ENCODE measurements at places on chromosomes 16 and 17.

- no peak for DNase-seq
These were observed 4.3 kb downstream of the SPPL2C start for GRCh38 chr17:45848868-45849535.

GRCh38 chr17:66025551-66025950, 166.4 kb downstream of the CEP112 start:
- no peak for DNase-seq

DNA sequence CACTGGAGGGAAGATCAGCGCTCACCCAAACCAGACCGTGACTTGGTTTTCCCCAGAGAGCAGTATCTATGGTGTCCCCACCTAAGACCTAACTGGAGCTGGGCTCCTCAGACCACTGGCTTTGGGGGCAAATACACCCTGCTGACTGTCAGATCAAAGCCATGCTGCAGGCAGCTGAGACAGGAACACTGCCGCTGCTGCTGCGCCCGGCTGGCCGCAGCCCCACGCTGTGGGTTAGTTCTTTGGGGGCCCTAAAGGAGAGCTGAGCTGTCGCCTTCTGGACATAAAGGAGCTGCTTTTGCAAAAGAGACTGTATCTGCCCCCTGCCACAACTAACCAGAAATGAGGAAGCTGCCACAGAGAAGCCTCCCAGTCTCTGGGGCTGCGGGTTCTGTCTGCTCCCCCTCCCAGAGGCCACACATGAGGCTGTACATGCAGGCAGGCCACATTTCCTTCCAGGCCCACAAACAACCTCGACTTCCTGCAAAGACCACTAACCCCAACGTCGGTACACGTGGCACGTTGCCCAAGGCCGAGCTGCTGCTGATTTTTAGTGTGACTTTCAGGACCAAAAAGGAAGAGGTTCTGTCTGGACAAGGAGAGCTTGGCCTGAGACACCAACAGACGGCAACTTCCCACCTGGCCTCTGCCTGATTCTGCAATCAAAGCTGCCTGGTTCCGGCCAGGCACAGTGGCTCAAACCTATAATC, 18.2 kb upstream of the ABR start:
- DNase-seq: peak; percentile 40

- DNase-seq: no peak
These were observed 425.1 kb downstream of the UTP18 start for GRCh38 chr17:51685287-51685909.

- no peak for DNase-seq
These were observed 90.5 kb downstream of the C16orf78 start for GRCh38 chr16:49464093-49464492.

DNA sequence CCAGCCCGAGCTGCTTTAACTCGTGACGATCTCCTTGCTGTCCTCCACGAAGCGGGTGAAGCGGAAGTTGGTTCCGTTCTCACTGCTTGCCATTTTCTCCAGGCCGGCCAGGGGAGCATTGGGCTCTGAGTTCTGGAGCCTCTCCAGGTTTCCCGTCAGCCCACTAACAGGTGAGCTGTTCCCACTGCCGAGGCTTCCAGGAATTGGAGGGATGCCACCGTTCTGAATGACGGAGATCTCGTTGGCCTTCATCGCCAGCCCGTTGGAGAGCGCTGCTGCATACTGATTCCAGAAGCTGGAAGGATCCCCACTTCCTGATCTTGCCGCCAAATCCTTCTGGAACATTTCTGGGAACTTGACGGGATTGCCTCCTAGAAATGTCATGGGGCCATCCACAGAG, 14.0 kb downstream of the SALL1 start:
- DNase-seq: no peak

DNA sequence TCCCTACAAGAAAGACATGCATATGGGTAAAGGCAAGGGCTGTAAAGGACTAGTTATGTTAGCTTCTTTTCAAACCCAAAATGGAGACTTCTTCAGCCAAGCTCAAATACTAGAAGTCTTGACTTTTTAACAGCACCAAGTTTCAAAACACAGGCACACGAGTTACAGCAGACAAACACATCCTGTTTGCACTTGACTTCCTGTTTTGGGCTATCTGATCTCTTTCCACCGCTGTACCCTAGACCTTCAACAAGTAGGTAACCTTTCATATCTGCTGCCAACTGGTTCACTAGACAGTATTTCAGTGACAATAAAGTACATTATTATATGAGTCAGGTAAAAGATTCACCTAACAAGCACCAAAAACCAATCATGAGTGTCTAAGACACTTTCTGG, 12.3 kb downstream of the RFFL start:
- peak; percentile 37 for DNase-seq

GRCh38 chr16:65457084-65457483, 335.2 kb upstream of the CDH11 start:
- no peak for DNase-seq

- DNase-seq: no peak
These were observed 5.4 kb upstream of the CNGB1 start for GRCh38 chr16:57976331-57976796.

- no peak for DNase-seq
These were observed 13.0 kb upstream of the LRRC75A start for GRCh38 chr17:16504984-16505383.

- no peak for DNase-seq
These were observed 174.4 kb upstream of the HS3ST3A1 start for GRCh38 chr17:13776027-13776551.

DNA sequence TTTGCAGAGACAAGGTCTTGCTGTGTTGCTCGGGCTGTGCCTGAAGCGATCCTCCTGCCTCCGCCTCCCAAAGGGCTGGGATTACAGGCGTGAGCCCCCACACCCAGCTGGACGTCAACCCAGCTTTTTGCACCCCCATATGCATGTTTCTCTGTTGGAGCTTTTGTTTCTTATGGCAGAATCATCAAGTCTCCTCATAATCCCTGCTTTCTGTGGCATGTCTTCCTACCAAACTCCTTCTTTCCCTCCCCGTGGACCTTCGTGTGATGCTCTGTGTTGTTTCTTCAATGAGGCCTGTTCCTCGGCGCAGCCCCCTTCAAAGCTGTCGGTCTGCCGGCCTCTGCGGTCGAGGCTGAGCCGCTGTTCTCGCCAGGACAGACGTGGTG, 71.6 kb downstream of the METRNL start:
- no peak for DNase-seq

DNA sequence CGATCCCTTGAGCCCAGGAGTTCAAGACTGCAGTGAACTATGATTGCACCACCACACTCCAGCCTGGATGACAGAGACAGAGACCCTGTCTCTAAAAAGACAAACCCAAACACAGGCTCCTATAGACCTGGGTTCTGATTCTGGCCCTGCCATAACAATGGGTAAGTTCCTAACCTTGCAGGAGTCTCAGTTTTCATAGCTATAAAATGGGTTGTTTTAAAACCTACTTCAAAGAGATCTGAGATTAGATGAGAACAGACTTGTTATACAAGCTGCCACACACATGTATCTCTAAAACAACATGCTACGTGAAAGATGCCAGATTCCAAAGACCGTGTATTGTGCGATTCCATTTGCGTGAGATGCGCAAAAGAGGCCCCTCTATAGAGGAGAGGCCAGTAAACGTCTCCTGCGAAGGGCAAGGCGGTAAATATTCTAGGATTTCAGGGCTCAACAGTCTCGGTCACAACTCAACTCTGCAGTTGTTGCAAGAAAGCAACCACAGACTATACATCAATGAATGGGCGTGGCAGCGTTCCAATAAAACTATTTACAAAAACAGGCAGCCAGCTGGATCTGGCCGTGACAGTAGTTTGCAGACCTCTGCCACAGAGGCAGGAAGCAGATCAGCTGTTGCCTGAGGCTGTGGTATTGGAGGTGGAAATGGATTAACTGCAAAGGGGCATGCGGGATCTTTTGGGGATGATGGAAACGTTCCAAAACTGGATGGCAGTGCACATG, 5.9 kb downstream of the CORO7 start:
- no peak for DNase-seq

DNA sequence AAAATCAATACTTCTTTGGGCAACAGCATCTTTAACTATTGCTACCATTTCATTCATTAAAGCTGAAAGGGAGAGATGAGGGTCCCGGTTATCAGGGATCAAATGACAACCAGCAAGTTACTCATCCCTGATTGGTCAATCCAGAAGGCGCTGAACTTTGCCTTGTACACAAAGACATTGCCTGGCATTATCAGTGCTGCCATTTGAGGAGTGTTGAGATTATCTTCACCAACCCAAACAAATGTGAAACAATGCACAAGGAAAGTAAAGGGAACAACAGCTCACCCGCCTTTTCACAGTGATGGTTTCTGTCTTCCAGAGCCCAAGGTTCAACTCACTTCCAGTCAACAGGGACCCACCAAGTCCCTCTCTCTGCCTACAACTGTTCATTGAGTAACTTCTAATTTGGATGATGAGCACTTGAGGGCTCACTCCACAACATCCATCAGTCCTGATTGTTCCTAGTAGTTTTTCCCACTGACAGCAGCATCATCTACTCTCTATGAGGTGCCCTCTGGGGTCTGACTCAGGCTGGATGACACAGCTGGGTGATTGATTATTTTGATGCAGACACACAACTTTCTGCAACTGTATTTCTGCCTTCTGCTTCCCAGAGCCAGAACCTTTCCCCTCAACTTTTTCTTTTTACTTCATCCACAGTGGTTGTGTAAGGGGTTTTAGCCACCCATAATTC, 32.0 kb downstream of the LYRM9 start:
- no peak for DNase-seq

DNA sequence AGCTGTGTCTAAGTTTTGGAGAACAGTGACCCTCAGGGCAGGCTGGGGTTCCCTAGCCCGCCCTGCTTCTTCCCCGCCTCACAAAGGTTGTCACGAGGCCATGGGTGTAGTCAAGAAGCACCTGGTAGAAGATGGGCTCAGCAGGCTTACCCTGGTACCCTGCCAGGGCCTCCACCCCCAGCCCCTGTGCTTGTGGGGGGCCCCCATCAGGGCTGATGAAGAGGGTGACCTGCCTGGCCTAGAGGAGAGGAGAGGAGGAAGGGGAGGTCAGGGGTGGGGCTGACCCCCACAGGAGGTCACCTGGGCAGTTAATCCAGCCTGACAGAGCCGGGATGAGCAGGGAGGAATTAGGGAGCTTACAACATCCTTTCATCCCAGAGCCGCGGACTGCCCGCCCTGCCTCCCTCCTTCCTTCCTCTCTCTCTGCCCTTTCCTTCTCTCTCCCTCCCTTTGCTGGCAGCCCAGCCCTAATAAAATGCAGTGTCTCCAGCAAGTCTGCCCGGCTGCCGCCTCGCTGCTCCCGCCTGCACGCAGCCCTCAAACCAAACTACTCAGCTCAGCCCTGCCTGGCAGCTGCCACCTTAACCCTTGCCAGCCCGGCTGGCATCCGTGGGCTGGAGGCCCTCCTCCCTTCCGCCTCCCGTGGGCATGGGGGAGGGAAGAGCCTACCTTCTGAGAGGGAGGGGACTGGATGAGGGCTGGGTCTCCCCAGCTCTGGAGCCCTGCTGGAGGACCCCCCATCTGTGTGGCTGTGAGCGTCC, 7.2 kb downstream of the DLX3 start:
- no peak for DNase-seq

- DNase-seq: no peak
These were observed 9.1 kb downstream of the KCNH4 start for GRCh38 chr17:42171831-42172230.

- DNase-seq: no peak
These were observed 73.4 kb downstream of the ZNF778 start for GRCh38 chr16:89290887-89291286.

Data from stimulated activated CD4-positive, alpha-beta T cell treated with anti-CD3 and anti-CD28 coated beads, Interleukin-4, amount 100 ng/mL, for 24 hours (primary cell).